ENCODE measurements at places on chromosomes 5 and 9.

DNA sequence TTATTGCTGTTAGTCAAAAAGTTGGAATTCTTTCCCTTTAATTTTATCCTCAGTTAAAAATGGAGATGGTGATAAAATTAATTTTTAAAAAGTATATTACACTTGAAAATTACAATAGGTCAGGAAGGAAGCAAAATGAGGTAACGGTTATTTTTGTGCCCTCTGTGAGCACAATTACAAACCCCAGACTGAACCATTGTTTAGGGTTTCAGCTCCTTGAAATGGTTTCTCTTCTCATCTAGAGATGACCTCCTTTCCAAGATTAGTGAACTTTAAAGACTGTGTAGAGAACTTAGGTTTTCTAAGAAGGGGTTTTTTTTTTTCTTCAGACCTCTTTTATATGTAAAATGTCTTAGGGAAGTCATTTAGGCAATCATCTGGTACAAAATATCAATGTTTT lies 126.2 kb upstream of the CHD1 start:
- DNase-seq, result no peak

GRCh38 chr5:151591144-151591819 lies at the start of gene FAT2:
Gene FAT2 (minus strand): TSS chr5:151591331. CDS start chr5:151568931, 22,400 bp downstream.
- no peak for DNase-seq

DNA sequence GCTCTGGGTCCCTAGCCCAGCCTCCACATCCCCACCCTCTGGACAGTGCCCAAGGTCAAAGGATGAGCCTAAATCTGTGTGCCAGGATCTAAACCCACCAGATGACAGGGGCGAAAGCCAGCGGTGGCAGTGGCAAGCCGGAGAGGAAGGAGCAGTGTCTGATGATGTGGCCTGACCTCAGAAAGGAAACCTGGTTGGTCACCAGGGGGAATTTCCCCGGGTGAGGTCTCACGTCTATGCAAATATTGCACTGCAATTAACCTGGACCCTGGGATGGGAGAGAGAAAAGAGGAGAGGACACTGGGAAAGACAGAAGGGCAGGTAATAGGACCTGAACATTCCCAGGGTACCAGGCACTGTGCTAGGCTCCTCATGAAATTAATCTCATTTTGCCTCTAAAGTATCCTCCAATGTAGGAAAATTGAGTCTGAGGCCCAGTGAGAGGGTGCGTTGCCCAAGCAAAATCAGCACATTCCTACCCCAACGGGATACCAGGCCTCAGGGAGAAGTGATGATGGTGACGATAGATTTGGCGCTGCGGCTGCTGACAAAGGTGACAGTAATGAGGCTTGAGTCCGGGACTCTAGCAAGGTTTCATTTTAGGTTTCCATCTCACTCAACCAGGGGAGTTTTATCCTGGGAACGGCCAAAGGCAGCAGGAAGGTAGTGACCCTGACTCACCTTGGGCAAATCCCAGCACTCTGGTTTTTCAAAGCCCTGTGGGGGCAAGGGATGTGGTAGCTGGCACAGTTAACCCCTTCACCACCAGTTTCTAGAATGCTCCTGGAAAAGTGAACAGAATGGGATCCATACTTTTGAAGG lies 13.4 kb upstream of the TNIP1 start:
- DNase-seq, result peak; percentile 60

GRCh38 chr9:111805830-111806241 lies 11.1 kb upstream of the SHOC1 start:
- no peak for DNase-seq

DNA sequence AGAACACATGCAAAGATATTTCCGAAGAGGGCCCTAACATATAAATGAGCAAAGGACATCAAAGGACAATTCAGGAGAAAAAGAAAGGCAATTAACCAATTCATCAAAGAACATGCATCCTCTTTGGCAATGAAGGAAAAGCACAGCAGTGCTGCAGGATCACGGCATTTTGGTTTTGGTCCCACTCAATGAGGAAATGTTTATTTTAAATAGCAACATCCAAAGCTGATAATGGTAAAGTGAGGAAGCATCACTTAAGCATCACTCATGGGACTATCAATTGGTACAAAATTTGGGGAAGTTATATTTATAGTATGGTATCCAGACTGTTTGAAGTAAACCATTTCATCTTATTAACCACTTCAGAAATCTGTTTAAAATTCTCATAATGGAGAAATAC lies 5.5 kb upstream of the CXCL14 start:
- no peak for DNase-seq

DNA sequence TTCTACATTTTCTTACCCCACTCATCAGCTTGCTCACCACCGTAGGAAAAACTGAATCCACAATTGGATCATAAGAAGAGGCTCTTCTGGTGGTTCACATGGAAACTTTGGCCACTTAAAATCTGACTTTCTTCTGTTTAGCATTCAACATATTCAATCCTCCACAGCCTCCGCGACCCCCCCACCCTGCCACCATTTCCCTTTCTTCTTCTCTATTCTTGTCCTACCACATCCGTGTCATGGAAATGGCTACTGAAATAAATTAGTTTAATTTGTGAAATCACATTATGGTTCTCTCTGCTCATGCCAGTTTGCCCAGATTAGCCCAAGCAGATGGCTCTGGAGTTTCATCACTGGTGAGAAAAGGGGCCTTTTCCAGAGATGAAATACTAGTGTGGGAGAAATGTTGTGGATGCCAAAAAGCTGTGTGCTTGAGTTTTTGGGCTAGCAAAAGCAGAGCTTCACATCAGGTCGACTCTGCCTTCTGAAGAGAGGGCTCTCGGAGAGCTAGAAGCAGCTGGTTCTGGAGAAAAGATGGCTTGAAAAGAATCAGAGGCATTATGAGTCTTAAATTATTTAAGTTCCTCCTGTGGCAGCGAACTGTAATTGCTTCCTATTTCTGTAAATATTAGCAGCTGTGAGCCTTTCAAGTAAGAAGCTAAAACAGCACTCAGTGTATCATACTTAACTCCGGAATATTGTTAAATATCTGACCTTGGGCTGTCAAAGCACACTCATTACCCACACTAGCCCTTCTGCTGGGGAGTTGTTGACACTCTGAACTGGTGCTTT lies 107.1 kb downstream of the MAT2B start:
- no peak for DNase-seq

GRCh38 chr5:173248481-173248880 lies 13.5 kb upstream of the NKX2-5 start:
- DNase-seq, result no peak

DNA sequence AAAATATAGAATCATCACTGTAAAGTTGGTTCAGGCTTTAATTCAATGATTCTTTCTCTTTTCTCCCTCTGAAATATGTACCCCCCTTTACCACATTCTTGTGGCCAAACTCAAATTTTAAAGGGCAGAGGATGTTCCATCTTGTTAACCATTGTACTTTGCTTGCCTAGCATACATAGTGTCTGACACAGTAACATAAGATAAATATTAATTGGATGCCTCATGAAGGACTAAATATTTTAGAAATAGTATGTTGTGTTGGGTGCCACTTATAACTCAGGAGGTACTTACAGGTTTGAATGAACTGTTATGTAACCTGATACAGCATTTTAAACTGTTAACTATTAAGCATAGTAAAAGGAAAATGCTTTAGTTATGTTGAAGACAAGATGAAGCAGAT lies 71.5 kb downstream of the NIPBL start:
- no peak for DNase-seq

- DNase-seq, result no peak
These were observed 62.0 kb upstream of the GGTA1 start for GRCh38 chr9:121561385-121562222.

- no peak for DNase-seq
These were observed 29.0 kb downstream of the PSAT1 start for GRCh38 chr9:78325846-78326360.

DNA sequence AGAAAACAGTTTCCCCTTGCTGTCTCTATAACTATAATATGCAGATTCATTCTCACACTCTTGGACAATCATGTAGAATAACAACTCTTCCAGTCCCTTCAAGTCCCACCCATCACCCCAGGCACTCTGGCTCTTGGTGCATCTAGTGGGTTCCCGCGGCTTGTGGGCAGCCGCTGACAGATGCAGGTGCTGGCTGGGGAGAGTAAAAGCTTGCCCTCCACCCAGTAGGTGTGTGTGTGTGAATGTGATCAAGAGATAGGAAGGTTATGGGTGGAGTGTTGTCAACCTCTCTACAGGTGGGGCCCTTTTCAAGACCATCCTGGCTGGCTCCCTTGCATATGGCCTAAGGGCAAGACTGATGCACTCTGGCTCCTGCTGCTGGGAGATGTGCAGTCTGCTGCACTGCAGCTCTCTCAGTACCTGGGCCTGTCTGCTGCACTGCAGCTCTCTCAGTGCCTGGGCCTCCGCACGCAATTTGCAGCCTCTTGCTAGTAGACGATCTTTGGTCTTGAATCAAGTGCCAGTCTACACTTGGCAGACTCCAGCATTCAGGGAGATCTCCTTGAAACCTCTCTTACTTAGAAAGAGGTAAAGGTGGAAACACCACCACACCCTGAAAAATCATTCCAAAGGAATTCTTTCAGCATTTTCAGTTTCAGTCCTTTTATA lies 189.7 kb upstream of the GDNF start:
- DNase-seq, result no peak

DNA sequence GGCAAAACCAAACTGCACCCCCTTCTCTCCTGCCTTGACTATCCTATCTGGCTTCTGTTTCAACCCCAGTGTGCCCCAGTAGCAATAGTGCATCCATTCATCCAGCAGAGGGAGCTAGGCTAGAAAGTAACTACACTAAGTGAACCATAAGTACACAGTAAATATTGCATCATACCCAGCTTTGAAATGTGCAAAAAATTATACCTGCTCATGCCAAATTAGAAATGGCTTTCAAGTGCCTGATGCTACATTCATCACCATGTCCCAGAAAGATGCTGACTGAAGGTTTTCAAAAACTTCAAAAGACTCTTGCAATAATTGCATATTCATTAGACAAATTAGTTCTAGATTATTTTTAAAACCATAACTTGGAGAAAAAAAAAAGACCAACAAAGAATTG lies 153.5 kb downstream of the PRELID2 start:
- DNase-seq, result no peak

Measured in stimulated activated CD8-positive, alpha-beta memory T cell treated with anti-CD3 and anti-CD28 coated beads, Interleukin-2, amount 100 ng/mL, for 48 hours (primary cell).